ENCODE measurements at places on chromosomes 2 and 18.
A peak's percentile ranks its signal among the peaks of the same experiment; 100 is the strongest.

GRCh38 chr2:12442476-12442847 is 274.3 kb upstream of the TRIB2 start:
- DNase-seq = peak; percentile 41

GRCh38 chr2:669323-669722 is 7.9 kb downstream of the TMEM18 start:
- DNase-seq = peak; percentile 38

- no peak for DNase-seq
These were observed 220.5 kb upstream of the ID2 start for GRCh38 chr2:8461341-8461740.

DNA sequence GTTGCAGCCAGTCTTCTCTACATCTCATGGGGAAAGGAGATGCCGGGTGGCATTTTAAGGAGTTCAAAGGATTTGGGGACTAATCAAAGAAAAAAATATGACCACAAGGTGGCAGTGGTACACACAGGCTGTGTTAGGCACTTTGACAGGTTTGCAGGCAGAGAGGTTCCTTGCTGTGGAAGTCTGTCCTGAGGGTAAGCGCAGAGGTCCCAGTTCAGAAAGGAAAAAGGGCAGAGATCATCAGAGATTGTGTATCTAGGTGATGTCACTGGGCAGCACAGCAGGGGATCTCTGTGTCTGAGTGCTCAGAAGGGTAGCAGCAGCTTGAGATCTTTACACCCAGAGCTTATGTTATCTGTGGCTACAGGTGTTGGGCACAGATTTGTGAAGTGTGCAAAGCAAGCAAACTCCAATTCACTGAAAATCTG is 231.4 kb downstream of the LRRTM1 start:
- peak; percentile 66 for DNase-seq

- DNase-seq = no peak
These were observed 265.4 kb downstream of the SS18 start for GRCh38 chr18:25825056-25825455.

DNA sequence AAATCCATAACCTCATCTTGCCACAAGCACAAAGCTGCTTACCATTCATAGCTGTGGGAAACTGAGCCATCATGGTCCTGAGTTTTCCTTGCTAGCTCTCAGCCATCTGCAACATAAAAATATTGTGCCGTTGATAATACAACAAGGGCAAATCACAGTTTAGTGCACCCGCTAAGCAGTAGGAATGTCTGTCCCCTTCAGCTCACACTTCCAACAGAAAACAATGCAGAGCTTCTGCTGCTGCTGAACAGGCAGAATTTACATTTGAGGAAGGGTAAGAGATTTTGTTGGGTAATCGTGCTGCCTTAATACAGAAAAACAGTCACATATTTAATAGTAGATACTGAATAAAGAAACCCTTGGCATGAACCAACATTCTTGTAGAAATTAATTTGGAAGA is 32.3 kb downstream of the ITSN2 start:
- DNase-seq = no peak

GRCh38 chr2:160405077-160405867 is 88.3 kb downstream of the RBMS1 start:
- peak; percentile 47 for DNase-seq
